ENCODE measurements at places on chromosomes 2 and 18. TPM values are rescaled to one million over a fixed set of nuclear protein-coding genes. Genes with fewer than 3 reads are reported as not detected.

Gene PLA2R1
- 5.6 TPM for total RNA-seq

Gene ZNF804A
- total RNA-seq, result 1.3 TPM

Gene SCYGR8
- total RNA-seq, result not detected

Gene NAT8
- not detected for total RNA-seq

Gene ALK
- 1.1 TPM for total RNA-seq

Gene PRKAG3
- total RNA-seq, result not detected

Gene GPR55
- 0.74 TPM for total RNA-seq

Gene HAUS1
- total RNA-seq, result 17.8 TPM

DNA sequence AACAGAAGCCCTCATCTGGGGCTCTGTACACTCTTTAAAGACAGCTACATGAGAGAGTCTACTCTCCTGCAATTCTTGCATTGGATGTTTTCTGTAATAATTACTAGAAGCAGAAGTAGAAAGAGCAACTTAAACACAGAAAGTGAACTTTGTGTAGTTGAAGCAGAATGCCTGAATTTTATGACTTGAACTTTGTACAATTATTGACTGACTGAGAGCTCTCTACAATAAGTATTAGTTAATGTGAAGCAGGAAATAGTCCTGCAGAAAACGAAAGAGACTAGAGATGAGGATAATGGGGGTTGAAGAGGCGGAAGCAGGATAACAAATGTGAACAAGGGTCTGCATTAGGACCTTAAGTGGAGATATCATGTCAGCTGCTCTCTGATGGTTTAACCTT lies 79.2 kb upstream of the STK39 start:
- no peaks in the 10 kb centered on the region for H3K36me3 ChIP-seq
- no peak overlapping the region for H3K27ac ChIP-seq
- no peaks in the 10 kb centered on the region for H3K27me3 ChIP-seq
- no peak for DNase-seq

- no peaks in the 10 kb centered on the region for H3K4me1 ChIP-seq
- no peaks in the 10 kb centered on the region for H3K27me3 ChIP-seq
- H3K36me3 ChIP-seq, result no peaks in the 10 kb centered on the region
- H3K4me3 ChIP-seq, result no peak overlapping the region
- no peak for DNase-seq
These were observed 27.9 kb downstream of the FABP1 start for GRCh38 chr2:88099798-88100488.

DNA sequence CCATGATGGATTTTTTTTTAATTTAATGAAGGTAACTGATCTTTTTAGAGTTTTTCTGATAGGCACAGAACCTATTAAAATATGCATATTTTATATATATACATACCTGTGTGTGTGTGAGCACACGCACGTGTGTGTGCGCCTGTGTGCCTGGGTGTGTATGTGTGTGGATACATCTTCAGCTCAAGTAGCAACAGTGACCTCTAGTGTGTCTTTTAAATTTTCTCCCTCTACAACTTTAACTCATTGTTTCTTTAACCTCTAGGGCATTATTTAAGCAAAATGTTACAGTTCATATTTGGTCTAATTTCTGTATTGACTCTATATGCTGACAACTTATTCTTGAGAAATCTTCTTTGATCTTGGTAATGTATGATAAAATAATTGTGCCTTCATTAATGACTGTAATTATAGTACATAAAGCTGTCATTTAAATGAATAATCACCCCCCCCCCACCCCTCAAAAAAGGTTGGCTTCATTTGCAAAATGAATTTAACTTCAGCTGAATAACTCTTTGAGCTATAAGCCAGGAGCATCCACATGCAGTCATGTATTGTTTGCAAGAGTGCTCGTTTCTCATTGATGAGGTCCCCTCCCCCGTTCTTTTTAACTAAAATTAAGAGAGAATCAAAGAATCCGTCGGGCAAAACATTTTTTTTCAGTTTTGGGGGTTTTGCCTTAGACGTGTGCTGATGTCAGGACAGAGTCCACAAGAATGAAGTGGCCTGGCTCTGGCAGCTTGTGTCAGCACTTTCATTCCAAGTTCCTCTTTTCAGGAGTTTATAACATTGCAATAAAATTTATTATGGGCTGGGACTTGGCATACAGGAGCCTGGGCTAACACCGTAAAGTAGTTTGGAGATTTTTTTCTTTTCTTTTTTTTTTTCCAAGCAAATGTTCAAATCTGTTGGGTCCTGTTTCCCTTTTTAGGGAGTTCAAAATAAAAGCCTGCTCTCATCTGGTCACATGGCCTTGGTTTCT lies 80.0 kb downstream of the ETAA1 start:
- peaks cover 3% of the 10 kb centered on the region for H3K4me1 ChIP-seq
- no peak overlapping the region for H3K27ac ChIP-seq
- no peaks in the 10 kb centered on the region for H3K36me3 ChIP-seq
- no peak overlapping the region for H3K4me3 ChIP-seq

DNA sequence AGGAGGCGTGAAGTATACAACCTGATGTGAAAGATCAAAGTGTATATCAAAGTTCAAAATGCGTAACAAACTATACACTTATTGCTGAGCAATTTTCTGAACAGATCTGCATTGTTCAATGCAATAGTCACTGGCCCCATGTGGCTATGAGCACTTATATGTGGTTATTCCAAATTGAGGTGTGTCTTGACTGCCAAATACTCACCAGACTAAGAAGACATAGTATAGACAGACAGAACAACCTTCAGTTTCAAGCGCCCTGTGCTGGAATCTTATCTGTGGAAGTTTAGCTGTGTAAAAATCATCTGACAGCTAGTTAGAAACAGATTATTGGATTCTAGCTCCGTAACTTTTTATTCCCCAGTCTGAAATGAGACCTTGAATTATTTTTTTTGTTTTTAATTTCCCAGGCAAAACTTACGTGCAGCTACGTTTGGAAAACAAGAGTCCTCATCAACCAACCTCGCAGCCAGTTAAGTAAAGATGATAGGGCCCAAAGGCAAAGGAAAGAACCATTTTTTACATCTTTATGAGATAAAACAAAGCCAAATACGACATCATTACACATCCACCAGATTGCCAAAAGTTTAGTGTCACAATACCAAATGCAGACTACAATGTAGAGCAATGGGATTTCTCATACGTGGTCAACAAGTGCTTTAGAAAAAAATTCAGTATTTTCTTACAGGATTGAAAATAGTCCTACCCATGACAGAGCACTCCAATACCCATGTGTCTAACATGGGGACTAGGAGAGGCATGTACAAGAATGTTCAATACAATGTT lies 37.2 kb downstream of the MBOAT2 start:
- H3K27ac ChIP-seq, result no peak overlapping the region
- H3K27me3 ChIP-seq, result no peaks in the 10 kb centered on the region
- no peak overlapping the region for H3K4me3 ChIP-seq
- DNase-seq, result no peak
- no peaks in the 10 kb centered on the region for H3K4me1 ChIP-seq

DNA sequence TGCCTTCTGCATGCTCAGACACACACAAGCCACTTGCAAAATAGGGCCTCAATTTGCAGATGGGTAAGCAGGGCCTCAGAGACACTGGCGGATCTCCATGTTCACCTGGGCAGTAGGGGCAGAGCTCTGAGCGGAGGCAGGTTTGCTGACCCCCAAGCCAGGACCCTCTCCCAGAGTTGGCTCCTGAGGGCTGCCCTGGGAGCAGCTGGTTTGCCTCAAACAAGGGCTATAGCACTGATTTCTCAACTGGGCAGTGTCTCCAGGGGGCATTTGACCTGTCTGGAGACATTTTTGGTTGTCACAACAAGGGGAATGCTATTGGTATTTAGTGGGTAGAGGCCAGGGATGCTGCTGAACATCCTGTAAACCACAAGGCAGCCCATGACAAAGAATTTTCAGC lies 11.6 kb downstream of the GLI2 start:
- no peaks in the 10 kb centered on the region for H3K36me3 ChIP-seq
- no peak overlapping the region for H3K4me3 ChIP-seq
- H3K27ac ChIP-seq, result no peak overlapping the region
- peaks cover 12% of the 10 kb centered on the region for H3K27me3 ChIP-seq
- DNase-seq, result no peak
- H3K4me1 ChIP-seq, result no peaks in the 10 kb centered on the region

- no peaks in the 10 kb centered on the region for H3K4me1 ChIP-seq
- H3K4me3 ChIP-seq, result no peak overlapping the region
- H3K36me3 ChIP-seq, result peaks cover 32% of the 10 kb centered on the region
- DNase-seq, result no peak
These were observed 11.8 kb downstream of the RBFA start for GRCh38 chr18:80046011-80046410.

DNA sequence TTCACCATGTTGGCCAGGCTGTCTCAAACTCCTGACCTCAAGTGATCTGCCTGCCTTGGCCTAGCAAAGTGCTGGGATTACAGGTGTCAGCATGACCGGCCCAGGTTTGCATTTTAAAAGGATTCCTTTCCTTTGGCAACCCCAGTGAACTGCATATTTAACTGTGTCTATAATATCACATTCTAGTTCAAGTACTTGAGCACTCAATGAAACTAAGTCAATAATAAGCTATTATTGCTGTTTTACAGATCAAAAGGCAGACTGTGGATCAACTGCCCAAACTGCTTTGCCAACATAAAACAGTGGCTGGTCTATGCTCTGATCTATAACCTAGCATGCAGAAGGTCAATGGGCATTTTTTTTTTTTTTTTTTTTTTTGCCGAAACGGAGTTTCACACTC lies 144.5 kb downstream of the USP34 start:
- H3K4me1 ChIP-seq, result no peaks in the 10 kb centered on the region
- H3K27me3 ChIP-seq, result no peaks in the 10 kb centered on the region
- peaks cover 54% of the 10 kb centered on the region for H3K36me3 ChIP-seq
- no peak overlapping the region for H3K27ac ChIP-seq

DNA sequence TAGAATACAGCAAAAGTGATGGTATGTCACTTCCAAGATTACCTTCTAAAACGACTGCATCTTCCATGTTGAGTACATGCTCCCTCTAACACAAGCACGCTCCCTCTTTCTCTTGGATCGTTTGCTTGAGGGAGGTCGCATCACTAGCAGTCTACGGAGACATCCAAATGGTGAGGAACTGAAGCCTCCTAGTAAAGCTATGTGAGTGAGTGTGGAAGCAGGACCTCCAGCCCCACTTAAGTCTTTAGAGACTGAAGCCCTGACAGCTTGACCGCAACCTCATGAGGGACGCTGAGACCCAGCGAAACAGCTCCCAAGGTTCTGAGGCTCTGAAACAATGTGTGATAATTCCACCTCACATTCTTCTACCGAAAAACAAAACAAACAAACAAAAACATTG lies 486.7 kb upstream of the GCFC2 start:
- no peak overlapping the region for H3K27ac ChIP-seq
- DNase-seq, result no peak
- no peaks in the 10 kb centered on the region for H3K36me3 ChIP-seq
- H3K4me3 ChIP-seq, result no peak overlapping the region

GRCh38 chr18:3388980-3389379 lies 61.0 kb upstream of the TGIF1 start:
- no peak for DNase-seq
- no peak overlapping the region for H3K4me3 ChIP-seq
- H3K36me3 ChIP-seq, result no peaks in the 10 kb centered on the region

DNA sequence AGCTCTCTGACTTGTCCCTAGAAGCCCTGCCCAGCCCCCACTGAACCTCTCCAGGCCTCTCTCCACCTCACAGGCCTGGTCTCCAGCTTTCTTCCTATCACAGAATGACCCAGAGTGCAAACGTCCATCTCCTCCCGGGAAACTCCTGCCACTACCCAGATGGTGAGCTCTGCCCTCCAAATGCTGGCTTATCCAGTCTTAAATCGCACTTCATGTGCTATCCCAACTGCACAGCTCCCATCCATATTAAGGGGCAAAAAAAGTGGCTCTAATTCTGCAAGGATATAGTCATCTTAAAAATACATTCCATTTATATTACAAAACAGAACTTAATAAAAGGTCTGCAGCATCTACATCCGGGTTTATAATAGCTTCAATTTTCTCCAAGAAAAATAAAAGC lies 70.8 kb upstream of the CDC42EP3 start:
- no peak for DNase-seq
- no peaks in the 10 kb centered on the region for H3K36me3 ChIP-seq

GRCh38 chr18:5419030-5419429 lies 123.5 kb upstream of the ZBTB14 start:
- no peak for DNase-seq
- H3K4me1 ChIP-seq, result peaks cover 18% of the 10 kb centered on the region
- H3K27me3 ChIP-seq, result no peaks in the 10 kb centered on the region
- no peak overlapping the region for H3K4me3 ChIP-seq

GRCh38 chr2:1854729-1855547 lies 110.6 kb upstream of the PXDN start:
- H3K27ac ChIP-seq, result no peak overlapping the region
- no peaks in the 10 kb centered on the region for H3K36me3 ChIP-seq
- H3K27me3 ChIP-seq, result peaks cover 54% of the 10 kb centered on the region
- no peak for DNase-seq

DNA sequence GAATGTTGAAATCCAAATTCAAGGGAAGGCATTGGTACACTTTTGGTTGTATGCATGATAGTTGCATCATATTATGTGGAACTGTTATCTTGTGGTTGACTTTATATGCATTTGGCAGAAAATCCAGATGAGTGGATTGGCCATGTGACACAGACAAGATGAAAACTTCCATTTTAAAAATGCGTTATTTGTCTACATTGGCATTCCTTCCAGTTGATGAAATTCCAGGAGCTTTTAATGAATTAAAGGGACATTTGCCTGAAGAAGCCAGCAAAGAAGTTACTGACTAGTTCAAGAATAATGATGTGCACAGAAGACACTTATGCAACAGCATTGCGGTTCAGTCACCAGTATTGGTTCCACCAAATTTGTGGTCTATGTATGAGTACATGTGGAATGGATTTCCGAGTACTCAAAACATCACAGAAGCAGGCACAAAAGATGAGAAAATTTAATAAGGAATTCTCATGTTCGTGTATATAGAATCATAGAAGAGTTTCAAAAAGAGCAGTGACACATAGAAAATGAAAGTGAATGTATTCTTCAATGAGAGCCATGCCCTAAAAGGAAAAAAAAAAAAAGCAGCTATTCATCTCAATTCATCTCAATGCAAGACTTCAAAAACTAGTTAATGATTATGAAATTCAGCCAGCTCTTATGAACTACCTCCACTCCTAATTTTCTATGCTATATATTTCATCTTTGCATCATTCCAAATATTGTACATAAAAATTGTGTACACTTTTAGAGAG lies 232.1 kb downstream of the RBM43 start:
- no peak overlapping the region for H3K27ac ChIP-seq
- H3K4me3 ChIP-seq, result no peak overlapping the region
- no peaks in the 10 kb centered on the region for H3K36me3 ChIP-seq
- H3K27me3 ChIP-seq, result no peaks in the 10 kb centered on the region
- DNase-seq, result no peak
- no peaks in the 10 kb centered on the region for H3K4me1 ChIP-seq

DNA sequence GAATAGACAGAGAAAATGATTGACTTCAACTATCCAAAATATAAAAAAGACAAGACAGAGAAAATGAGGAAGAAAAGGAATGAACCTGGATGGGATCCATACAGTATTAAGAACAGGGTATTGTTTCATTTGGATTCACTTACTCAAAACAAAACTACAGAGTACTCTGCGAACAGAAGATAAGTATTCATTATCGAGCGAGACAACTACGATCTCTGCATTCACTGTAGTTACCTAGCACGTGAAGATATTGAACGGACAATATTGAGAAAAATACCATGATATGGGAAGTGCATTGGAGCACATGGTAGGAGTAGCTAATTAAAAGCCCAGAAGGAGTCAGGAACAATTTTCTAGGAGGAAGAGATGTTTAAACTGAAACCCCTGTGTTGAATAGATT lies 1.0 kb upstream of the ORC2 start:
- DNase-seq, result no peak
- no peaks in the 10 kb centered on the region for H3K36me3 ChIP-seq
- no peak overlapping the region for H3K27ac ChIP-seq
- peak overlapping the region; percentile 94 for H3K4me3 ChIP-seq
- peaks cover 34% of the 10 kb centered on the region for H3K4me1 ChIP-seq
- no peaks in the 10 kb centered on the region for H3K27me3 ChIP-seq

- H3K4me3 ChIP-seq, result no peak overlapping the region
- no peak for DNase-seq
- no peaks in the 10 kb centered on the region for H3K4me1 ChIP-seq
- no peaks in the 10 kb centered on the region for H3K36me3 ChIP-seq
These were observed 199.0 kb upstream of the DCC start for GRCh38 chr18:52140986-52141385.
